ENCODE measurements at places on chromosomes 16 and 17.

GRCh38 chr16:27177031-27177774 lies 26.1 kb upstream of the KDM8 start:
- no peak for DNase-seq

- no peak for DNase-seq
These were observed 54.8 kb downstream of the VAC14 start for GRCh38 chr16:70746040-70746707.

GRCh38 chr16:85990861-85991301 lies 91.9 kb downstream of the IRF8 start:
- DNase-seq: no peak

DNA sequence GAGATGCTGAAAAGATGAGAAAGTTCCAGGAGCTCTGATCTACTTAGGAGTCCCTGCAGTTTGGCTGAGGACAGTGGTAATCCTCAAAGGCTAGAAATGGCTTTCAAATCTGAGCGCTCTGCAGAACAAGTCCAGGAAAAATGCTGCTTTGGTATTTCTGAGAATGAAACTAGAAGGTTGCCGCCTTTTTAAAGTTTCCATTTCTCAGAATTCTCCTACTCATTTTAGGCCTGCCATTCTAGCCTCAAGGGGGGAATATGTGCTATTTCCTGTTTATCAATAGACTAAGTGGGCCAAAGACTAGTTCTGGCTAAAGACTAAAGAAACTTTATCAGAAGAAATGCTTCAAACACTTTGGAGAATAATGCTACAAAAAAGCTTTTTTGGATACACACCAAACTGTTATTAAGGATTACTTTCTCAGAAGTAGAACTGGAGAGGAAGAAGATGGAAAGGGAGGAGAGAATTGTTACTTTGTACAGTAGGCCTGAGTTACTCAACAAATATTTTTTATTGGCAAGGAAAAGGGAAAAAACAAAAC lies at the start of gene SLFN12L:
SLFN12L (minus strand) TSS at position 78 of the 541 bp plus-strand sequence. CDS start 15,314 bp downstream, outside the sequence.
- no peak for DNase-seq

DNA sequence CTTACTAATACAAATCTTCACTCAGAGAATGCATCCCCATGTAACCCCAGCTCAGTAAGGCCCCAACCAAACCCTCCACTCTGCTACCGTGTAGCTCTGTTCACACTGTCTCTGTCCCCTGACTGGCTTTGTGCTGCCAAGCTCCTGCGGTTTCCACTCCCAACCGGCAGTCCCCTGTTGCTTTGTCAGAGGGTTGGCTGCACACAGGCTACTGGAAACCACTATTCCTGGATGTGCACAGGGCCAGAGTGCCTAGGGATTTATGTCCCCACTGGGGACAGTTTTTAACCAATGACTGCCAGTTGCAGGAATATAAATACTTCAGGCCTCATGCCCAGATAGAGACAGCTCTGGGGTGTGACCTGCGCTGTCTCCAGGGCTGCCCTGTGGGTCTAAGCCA lies 157.1 kb upstream of the C16orf82 start:
- no peak for DNase-seq

DNA sequence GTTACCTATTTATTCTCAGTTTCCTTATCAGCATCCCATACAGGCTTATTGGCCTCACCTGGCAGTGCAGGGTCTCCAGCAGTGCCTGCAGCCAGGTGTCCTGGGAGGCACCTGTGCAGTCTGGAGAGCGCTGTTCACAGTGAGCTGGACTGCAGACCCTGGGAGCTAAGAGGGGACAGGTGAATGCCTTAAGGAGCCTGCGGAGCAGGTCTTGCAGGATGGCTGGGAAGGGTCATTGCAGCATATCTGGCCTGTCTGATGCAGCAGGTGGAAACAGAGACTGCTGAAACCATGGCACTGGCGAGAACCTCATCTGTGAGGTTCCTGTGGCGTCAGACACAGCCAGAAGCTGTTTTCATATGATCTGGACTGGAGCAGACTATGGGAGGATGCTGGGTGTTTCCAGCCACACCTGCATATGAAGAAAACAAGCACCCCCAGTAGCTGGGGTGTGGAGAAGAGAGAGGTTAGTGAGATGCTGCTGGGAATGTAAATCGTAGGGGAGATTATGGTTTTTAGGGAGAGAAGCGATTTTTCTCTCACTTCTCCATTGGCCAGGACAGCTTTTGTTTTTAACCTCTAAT lies 77.0 kb downstream of the NTN1 start:
- no peak for DNase-seq

Data from vagina (tissue), 2 donors.